ENCODE measurements at places on chromosomes 1 and 21.

DNA sequence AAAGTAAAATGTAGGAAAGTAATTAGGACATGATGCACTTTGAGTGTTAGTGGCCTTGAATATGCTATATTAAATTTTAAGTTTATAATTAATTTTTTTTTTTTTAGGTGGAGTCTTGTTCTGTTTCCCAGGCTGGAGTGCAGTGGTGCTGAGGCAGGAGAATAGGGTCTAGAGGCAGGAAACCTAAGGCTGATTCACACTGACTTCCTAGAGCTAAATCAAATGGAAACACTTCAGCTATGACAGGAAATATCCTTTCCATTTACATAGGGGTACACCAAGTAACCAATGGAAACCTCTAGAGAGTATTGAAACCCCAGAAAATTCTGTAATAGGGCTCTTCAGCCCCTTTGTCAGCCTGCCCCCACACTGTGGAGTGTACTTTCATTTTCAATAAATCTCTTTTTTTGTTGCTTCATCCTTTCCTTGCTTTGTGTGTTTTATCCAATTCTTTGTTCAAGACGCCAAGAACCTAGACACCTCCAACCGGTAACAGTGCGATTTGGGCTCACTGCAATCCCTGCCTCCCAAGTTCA, 17.9 kb upstream of the THRAP3 start:
- no peak for DNase-seq

DNA sequence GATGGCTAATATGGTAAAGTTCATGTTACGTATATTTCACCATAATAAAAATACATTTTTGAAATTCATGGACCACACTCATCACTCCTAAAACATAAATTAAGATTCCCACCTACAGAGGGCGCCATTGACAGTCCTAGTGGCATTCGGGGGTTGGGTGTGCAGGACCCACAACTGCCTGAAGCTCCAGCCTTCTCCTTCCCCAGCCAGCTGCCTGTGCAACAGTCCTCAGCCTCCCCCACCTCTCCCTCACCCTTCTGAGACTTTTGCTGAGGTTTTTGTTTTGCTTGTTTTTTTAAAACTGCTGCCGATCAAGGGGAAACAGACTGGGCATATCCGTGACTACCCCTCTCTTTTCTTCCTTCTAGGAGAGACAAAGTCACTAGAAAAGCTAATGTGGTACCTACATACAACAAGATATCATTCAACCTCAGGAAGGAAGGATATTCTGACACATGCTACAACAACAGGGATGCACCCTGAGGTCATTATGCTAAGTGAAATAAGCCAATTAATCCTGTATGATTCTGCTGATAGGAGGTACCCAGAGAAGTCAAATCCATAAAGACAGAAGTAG, 9.2 kb upstream of the EVA1C start:
- peak; percentile 76 for DNase-seq

- no peak for DNase-seq
Measured at GRCh38 chr21:34085129-34085528, 11.8 kb downstream of the MRPS6 start.

GRCh38 chr1:213570487-213570886, 417.3 kb upstream of the PROX1 start:
- no peak for DNase-seq

DNA sequence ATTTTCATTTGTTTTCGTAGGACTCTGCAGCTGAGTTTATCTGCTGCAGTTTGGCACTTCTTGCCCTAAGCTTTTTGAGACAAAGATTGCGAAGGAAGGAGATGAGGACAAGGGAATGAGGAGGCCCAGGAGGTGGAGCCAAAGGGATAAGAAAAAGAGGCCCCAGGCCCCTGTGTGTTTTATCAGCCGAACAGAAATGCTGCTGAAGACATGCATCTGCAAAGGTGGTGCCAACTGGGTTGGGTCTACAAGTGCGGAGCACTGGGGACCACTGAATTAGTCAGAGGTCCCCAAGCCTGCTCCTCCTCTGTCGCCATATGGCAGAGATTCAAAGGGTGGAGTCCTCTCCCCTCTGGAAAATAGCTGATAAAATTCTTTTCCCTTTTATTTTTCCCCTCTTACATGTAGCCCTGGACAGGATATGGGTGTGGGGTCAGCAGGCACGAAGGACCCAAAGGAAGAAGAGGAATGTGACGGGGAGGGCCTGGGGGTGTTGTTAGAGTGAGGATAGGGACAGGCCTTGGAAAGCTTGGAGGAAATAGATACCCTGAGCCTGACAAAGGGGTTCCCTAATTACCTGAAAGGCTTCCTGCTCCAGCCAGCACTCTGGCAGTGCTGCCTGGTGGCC, 2.7 kb downstream of the CD34 start:
- no peak for DNase-seq

GRCh38 chr1:87030740-87031690, 116.6 kb downstream of the HS2ST1 start:
- DNase-seq: no peak

- DNase-seq: peak; percentile 51
Measured at GRCh38 chr1:15027515-15027986, 126.0 kb upstream of the TMEM51 start.

DNA sequence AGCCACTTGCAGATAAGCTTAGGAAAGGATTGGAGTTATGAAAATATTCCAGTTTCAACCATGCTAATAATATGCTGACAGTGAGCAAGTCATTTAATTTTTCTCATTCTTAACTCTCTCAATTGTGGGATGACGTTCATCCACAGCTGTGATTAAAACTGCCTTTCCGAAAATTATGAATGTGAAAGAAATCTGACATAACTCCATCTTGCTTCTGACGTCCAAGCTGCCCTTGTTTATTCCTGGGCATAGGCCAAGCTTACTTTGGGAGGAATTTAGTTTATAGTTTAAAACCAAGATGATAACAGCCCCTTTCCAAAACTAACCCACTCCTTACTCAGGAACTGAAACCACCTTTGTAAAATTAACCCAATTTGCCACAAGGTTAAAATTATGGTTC, 11.0 kb upstream of the RGS18 start:
- DNase-seq: no peak

DNA sequence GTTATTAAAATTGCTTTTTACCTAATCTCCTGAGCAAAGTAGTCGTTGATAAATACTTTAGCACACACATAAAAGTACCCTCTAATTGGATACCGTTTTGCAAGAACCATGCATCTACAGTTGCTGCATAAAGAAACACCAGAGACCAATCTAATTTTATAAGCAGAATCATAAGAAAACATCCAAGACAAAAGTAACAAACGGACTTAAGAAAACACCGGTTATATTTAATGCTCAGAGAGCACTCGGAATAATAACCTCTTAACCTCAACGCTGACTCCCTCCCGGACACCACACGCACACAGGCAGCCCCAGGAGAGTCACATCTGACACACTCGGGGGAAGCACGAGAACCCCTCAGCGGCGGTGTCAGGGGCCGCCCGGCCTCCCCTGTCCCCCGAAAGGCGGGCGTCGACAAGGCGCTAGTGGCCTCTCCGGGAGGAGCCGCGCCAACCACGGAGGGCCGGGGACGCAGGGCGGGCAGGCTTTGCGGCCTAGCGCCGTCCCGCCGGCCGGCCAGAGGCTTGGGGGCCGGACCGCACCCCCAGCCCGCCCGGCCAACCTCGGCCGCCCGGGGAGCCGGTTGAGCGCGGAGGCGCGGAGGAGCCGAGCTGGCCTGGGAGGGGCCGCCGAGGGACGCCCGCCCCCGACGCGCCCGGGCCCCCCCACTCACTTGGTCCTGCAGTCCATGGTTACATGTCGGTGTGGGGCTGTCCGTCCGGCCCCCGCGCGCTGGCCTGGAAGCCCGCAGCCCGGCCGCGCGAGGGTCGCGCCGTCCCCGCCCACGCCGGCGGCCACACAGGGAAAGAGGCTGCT, 606 bp downstream of the DENND1B start:
- DNase-seq: peak; percentile 74

DNA sequence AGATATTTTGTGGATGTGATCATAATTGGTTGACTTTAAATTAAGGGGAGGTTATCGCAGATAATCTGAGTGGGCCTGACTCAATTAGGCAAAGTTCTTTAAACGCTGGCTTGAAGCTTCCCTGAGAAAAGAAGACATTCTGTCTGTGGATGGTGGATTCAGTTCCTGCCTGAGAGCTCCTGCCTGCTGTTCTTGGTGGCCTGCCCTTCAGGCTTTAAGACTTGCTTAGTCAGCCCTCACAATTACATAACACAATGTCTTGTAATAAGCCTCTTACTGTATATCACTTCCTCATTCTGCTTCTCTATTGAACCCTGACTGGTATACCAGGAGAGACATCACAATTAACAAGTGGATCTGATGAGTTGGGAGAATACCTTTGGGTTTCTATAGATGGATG, 50.2 kb downstream of the KCNJ6 start:
- DNase-seq: no peak

- DNase-seq: no peak
Measured at GRCh38 chr1:7519861-7520395, 251.2 kb upstream of the VAMP3 start.

- no peak for DNase-seq
Measured at GRCh38 chr1:57600424-57600823, 176.6 kb upstream of the DAB1 start.

DNA sequence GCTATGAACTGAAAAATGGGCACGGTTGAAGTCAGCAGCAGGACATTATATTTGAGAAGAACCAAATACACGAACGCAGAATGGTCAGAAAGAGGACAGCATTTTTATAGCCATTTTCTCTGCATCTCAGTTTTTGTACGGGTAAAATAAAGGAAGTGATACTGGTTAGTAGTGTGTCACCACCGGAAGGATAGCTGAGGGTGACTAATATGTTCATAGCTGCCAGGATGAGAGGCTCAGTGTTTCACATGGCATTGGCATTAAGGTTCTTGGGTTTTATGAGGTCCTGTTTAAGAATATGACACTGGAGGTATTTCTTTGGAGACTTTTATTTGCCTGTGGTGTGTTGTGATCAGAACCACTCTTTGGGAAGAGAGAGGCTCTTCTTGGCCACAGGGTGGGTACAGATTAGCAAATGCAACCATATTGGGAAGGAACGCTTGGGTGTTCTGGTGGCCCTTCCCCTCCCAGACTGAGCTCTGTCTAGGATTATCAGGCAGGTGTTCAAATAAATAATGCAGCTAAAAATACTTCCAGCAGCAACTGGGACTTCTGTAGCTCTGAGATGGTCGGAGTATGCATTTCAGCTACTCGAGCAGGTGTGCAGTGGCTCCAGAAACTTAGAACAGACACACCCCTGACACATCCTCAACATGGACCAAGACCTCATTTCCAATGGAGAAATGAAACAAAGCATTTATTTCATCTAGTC, 158.2 kb downstream of the PBX1 start:
- DNase-seq: no peak

GRCh38 chr1:208084764-208085163, 159.4 kb downstream of the PLXNA2 start:
- no peak for DNase-seq

DNA sequence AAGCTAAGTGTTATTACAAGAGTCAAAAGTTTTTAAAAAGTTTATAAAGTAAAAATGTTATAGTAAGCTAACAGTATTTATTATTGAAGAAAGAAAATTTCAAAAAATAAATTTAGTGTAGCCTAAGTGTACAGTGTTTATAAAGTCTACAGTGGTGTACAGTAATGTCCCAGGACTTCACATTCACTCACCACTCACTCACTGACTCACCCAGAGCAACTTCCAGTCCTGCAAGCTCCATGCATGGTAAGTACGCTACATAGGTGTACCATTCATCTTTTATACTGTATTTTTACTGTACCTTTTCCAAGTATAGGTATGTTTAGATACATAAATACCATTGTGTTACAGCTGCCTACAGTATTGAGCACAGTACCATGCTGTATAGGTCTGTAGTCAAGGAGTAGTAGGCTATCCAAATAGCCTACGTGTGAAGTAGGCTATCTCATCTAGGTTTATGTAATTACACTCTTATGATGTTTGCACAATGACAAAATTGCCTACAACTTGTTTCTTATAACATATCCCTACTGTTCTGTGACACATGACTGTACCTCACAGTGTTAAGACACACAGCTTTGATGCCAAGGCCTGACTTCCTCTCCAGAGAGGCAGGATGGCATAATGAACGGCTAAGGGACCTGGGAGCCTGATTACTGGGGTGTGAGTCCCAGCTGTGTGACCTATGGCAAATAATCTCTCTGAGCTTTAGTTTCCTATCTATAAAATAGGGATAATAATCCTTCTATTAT, 12.7 kb downstream of the DHCR24 start:
- DNase-seq: no peak

- peak; percentile 14 for DNase-seq
Measured at GRCh38 chr1:107936498-107937481, 28.2 kb downstream of the VAV3 start.

DNA sequence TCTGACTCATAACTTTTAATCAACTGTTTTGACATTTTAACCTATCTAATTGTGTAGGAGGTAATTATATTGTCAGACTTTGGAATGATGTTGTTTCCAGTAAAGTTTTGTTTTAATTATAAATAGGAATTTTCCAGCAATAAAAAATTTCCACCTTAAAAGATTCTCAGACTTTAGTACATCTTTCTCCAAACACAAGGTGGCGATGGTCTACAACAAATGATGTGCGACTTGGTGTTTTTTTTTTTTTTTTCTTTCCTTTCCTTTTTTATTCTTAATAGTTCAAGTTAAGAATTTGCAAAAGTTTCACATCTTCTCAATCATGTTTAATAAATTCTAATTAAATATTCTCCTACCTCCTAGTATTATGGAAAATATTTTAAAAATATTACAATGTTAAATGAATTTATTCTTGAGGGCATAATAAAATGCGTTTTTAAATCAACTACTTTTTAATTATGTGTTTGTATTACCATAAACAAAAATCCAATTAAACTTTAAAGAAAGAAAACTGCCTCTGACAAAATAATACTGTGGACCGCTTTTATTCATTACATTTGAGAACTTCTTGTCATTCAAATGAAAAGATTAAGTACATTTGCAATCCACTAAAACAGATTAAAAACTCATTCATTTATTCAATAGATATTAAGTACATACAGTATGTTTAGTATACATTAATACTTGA, 4.4 kb upstream of the ADAMTS1 start:
- DNase-seq: no peak

- no peak for DNase-seq
Measured at GRCh38 chr1:225811622-225812487, 1.9 kb downstream of the EPHX1 start.

DNA sequence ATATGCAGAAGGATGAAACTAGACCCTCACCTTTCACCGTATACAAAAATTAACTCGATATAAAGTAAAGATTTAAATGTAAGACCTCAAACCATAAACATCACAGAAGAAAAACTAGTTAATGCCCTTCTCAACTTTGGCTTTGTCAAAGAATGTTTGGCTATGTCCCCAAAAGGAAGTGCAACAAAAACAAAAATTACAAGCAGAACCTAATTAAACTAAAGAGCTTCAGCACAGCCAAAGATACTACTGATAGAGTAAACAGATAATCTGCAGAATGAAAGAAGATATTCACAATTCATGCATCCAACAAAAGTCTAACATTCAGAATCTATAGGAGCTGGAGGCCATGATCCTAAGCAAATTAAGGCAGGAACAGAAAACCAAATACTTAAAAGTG, 824.6 kb upstream of the NEGR1 start:
- no peak for DNase-seq

GRCh38 chr1:185342672-185343259, 25.7 kb upstream of the IVNS1ABP start:
- no peak for DNase-seq

All from D341Med (cell line).